Ovary (tissue), 10 donors: ENCODE measurements at places on chromosomes 7 and 10.

DNA sequence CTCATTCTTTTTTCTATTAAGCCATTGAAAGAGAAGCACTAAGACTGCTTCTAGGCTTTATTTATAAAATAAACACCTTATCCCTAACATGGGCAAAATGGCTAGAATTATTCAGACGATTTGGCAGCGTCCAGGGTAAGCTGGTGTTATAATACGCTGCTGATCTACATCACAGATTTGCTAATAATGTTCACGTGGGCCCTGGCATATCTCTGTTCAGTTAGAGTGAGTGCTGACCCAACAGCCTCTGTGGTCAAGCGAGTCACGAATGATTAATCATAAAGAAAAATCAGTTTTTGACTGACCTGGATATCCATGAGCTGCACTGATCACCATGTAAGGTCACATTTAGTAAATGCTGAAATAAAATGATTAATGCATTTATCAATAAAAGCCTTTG is 28.4 kb upstream of the CBLL1 start:
- H3K4me1 ChIP-seq = no peaks in the 10 kb centered on the region
- no peak overlapping the region for H3K4me3 ChIP-seq
- no peak for DNase-seq
- H3K36me3 ChIP-seq = no peaks in the 10 kb centered on the region

- H3K36me3 ChIP-seq = no peaks in the 10 kb centered on the region
- no peak overlapping the region for H3K4me3 ChIP-seq
- peaks cover 16% of the 10 kb centered on the region for H3K4me1 ChIP-seq
- H3K27ac ChIP-seq = no peak overlapping the region
- no peaks in the 10 kb centered on the region for H3K27me3 ChIP-seq
- DNase-seq = no peak
Measured at GRCh38 chr10:11243425-11244222, 226.0 kb downstream of the CELF2 start.

GRCh38 chr7:151367284-151367683 is 25.7 kb downstream of the NUB1 start:
- DNase-seq = peak; percentile 16
- H3K27me3 ChIP-seq = no peaks in the 10 kb centered on the region
- no peak overlapping the region for H3K27ac ChIP-seq
- no peaks in the 10 kb centered on the region for H3K36me3 ChIP-seq
- H3K4me1 ChIP-seq = no peaks in the 10 kb centered on the region

- H3K27ac ChIP-seq = no peak overlapping the region
- H3K27me3 ChIP-seq = no peaks in the 10 kb centered on the region
- DNase-seq = no peak
- no peaks in the 10 kb centered on the region for H3K4me1 ChIP-seq
- no peaks in the 10 kb centered on the region for H3K36me3 ChIP-seq
Measured at GRCh38 chr7:32222251-32222900, 152.2 kb upstream of the PDE1C start.

- no peak overlapping the region for H3K27ac ChIP-seq
- no peaks in the 10 kb centered on the region for H3K27me3 ChIP-seq
- H3K36me3 ChIP-seq = no peaks in the 10 kb centered on the region
- DNase-seq = no peak
- H3K4me3 ChIP-seq = no peak overlapping the region
Measured at GRCh38 chr7:37932543-37932942, 12.1 kb downstream of the EPDR1 start.
